ENCODE measurements at places on chromosomes 5 and 9.
A peak's percentile ranks its signal among the peaks of the same experiment; 100 is the strongest.

GRCh38 chr9:136567651-136568287 lies 21.9 kb upstream of the NOTCH1 start:
- DNase-seq = no peak

DNA sequence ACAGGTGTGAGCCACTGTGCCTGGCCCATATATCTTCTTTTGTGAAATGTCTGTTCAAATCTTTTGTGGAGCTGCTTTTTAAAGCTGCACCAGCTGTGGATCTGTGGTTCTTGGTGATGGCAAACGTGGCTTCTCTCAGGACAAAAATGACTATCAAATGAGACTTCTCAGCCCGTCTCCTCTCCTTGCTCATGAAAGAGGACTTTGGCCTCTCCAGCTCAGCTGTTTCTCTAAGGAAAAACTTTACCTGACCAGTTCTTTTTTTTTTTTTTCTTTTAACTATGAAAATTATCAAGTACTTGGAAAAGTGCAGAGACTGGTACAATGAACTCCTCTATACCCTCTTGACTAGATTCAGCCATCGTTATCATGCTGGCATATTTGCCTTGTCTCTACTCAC lies 44.8 kb downstream of the RALGPS1 start:
- no peak for DNase-seq

DNA sequence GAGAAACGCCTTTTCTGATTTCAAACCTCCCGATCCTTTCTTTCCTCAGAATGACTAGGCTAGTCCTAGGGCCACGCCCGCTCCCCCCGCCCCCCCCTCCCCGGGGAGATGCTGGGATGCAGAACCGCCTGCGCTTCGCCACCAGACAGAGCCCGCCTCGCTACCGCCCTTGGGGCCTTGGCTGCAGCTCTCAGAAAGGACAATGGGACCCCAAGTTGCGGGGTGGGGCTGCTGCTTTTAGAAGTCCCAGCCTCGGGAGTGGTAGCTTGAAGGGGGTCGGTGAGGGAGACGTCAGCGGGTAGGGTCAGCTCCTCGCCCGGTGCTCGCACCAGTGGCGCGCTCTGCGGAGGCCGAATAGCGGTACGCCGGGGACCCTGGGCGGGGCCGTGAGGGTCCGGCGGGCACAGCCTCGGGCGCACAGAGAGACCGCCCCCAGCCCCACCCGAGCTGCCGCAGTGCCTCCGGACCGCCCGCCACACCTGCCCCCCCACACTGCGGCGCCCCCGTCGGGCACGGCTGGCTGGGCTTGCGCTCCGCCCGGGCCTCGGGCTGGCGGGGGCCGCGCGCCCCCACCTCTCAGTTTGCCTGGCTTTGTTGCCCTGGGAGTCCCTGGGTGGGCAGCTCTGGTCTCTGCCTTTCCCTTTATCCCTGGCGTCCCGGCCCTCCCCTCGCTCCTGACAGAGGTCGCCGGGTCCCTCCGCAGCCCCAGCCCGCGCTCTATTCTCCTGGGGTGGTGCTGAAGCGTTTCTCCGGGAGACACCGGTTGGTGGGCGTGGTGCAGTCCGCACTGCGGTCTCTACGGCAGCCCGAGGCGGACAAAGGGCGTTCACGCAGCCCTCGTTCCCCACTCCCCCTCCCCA lies 1.2 kb downstream of the MAP1B start:
- DNase-seq = no peak

DNA sequence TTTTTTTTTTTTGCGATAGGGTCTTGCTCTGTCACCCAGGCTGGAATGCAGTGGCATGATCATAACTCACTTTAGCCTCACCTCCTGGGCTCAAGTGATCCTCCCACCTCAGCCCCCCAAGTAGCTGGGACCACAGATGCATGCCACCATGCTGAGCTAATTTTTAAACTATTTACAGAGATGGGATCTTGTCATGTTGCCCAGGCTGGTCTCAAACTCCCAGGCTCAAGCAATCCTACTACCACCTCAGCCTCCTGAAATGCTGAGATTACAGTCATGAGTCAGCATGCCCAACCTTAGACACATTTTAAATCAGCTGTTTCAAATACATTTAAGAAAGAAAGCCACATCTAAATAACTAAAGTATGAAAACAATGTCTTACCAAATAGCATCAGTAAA lies 439.0 kb downstream of the EBF1 start:
- DNase-seq = no peak

GRCh38 chr5:168001318-168001717 lies 290.1 kb upstream of the WWC1 start:
- no peak for DNase-seq

- no peak for DNase-seq
Measured at GRCh38 chr5:122775550-122776542, 966 bp downstream of the SNX2 start.

GRCh38 chr5:179269781-179270543 lies 75.3 kb downstream of the ADAMTS2 start:
- no peak for DNase-seq

GRCh38 chr9:90946982-90947381 lies 145.4 kb downstream of the SYK start:
- DNase-seq = no peak

DNA sequence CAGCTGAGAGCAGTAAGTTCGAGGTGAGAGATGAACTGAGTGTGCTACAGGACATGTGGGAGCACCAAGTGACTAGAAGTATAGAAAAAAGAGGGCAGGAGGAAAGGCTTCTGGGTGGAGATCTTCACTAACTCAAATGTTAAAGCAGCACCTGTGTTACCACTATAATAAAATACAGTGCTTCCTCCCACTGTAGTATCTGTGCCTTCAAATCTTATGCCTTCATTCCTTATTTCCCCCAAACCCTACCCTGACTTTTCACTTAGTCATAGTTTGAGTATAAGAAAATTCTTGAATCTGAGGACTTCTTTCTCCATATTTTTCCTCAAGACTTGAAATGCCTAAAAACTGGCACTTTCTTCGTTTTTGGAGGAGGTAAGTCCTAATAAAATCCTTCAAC lies 61.8 kb downstream of the ALDH1A1 start:
- DNase-seq = no peak

DNA sequence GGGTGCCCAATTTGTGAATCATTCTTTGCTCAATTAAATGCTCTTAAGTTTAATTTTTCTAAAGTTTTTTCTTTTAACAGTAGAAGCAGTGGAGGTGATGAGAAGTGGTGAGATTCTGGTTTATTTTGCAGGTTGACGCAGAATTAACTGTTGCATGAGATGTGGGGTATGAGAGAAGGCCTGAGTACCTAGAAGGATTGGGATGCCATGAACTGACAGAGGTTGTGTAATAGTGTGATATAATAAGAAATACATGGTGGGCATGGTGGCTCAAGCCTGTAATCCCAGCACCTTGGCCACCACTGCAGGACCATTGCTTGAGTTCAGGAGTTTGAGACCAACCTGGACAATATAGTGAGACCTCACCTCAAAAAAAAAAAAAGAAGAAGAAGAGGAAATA lies 8.4 kb upstream of the SH3TC2 start:
- DNase-seq = no peak

DNA sequence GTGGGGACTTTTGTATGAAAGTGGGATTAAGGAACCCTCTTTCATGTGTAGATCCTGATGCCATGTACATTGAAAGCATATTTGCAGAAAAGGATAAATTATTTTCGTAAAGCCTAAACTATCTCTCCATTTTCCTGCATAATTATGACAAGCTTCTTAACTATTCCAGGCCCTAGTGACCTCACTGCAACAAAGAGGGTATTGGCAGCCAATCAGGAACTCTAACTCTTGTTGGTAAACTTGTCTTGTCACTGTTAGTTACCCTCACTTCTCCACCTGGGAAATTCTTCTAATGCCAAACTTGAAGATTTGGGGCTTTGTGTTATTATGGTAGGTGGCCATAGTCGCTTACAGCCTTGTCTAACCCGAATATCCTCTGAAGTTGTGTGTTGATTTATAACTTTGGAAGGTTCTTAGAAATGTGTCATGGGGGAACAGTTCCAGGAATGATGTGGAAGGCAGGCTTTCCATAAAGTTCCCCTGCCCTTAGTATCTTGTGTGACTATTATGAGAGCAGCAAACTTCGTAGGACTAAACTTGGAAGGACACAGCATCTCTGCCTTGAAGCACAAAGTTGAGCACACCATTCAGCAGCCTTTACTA lies 52.5 kb downstream of the IQGAP2 start:
- no peak for DNase-seq

DNA sequence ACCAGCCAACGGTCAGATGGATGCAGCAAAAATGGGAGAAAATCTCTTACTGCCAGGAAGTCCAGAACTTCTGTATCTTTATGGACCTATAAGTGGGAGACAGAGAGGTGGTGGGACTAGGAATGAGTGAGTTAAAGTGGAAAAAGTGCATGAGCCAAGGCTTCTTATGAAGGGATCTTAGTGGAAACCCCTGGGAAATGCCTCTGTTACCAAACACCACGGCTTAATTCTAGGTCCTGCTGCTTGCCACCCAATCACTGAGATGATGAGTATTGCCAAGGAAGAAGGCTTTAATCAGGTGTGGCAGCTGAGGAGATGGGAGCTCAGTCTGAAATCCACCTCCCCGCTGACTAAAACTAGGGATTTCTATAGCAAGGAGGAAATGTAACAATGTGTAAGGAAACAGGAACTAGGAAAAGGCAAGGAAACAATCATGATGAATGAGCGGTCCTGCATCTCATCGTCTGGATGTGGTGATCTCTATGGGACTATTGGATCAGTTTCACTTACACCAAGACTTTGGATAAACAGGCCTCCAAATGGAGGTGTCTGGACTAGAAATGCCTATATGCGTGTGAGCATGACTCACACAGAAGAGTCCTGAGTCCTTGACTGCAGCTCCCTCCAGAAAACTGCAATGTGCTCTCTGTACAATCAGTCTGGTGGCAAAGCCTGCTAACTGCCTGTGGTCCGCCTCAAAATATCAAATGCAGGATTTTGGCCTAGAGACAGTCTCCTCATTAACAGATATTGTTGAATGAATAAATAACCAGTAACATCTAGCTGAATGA lies 98.2 kb upstream of the PRR16 start:
- DNase-seq = no peak

DNA sequence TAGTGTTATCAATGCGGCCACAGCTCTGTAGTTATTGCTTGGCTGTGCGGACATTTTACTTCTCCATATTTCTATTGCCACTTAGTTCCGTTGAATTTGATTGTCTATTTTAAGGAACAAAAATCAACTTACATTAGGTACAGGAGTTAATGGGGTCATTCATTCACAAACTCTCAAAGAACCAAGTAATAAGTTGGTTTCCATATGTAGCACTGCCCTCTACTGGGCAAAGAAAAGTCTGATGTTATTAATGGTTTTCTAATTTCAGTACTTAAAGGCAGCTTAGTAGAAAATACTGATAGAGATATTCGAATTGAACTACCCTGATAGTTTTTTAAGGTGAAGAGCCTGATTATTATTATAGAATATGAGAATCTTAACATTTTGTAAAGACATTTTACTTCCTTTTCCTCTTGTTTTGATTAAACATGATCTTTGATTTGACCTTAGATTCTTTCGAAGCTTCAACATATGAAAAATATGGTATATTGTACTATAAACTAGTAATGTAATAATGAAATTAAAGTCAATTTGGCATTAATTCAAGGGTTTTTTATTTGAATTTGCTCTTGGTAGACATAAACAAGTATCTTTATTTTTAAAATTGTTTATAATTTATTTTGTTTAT lies 119.5 kb upstream of the CTNND2 start:
- DNase-seq = peak; percentile 20

GRCh38 chr5:126694403-126694802 lies 82.5 kb upstream of the LMNB1 start:
- DNase-seq = no peak

DNA sequence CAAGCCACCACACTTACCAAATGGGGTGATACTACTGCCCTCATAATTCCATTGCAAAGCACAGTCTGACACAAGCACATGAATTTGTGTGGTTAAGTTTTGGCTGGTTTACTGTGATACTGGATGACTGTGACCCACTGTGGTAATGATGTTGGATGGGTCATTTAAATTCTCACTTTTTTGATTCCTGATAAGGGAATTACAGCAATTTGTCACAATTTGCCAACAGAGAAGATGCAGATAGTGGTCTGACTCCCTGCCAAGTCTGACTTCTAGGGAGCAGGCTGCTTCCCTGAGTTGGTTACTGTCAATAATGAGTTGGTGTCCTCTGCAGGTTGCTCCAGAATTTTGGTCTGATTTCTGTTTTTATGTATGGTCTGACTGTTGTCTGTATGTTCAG lies 731.9 kb downstream of the MTRR start:
- no peak for DNase-seq

DNA sequence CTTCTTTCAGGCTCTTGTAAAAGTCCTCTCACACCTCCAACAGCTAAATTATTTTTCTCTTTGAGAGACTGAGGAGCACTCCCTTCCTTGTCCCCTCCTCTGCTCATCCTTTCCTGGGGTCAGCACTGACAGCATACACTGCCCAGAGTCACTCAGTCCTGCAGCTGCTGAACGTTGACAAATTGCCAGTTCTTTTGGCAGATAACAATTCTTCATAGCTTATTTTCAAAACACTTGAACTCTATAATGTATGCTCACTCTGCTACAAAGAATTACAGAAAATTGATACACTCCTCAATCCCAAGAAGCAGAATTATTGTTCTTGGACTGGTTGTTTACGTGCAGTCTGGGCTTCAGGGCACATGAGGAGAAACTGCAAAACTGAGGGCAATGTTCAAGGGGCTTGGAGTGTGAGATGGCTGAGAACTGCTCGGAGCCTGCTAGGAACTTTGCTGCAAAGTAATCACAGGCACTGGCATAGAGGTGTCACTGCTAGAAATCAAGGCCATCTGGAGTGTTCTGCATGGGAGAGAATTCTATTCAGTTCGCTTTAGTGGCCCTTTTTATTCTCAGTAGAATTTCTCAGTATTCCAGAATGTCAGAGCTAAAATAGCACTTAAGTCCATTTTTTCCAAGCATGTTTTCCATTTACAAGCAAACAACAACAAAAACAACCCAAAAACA lies 96.4 kb upstream of the SPOCK1 start:
- DNase-seq = no peak

DNA sequence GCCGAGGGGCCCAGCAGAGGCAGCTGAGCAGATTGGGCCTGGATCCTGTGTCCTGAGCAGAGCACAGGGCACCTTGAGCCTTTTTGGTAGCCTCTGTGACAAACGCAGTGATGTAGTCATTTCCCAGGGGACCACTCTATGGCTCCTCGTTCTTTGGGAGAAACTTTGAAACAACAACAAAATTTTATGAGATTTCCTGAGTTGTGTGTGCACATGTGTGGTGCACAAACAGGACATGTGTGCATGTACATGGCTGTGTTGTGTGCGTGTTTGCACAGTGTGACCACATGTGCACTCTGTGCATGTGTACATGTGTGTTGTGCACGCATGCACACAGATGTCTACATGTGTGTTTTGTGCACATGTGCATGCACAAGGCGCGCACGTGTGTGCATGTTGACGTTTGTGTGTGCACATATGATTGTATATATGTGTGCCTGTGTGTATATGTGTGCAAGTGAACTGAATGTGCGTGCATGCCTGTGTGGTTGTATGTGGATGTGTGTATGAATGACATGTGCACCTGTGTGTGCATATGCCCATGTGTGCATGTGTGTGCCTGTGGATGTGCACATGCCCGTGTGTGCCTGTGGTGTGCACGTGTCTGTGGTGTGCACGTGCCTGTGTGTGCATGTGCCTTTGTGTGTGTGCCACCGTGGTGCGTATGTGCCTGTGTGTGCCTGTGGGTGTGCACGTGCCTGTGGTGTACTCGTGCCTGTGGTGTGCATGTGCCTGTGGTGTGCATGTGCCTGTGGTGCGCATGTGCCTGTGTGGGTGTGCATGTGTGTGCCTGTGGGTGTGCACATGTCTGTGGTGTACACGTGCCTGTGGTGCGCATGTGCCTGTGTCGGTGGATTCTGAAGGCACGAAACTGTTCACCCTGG lies 221.6 kb downstream of the CACNA1B start:
- no peak for DNase-seq

GRCh38 chr5:180370861-180371641 lies 17.9 kb upstream of the GFPT2 start:
- DNase-seq = no peak
